ENCODE measurements at places on chromosomes 5 and 9.

GRCh38 chr5:136425921-136426320 is 60.6 kb upstream of the TRPC7 start:
- DNase-seq, result no peak

DNA sequence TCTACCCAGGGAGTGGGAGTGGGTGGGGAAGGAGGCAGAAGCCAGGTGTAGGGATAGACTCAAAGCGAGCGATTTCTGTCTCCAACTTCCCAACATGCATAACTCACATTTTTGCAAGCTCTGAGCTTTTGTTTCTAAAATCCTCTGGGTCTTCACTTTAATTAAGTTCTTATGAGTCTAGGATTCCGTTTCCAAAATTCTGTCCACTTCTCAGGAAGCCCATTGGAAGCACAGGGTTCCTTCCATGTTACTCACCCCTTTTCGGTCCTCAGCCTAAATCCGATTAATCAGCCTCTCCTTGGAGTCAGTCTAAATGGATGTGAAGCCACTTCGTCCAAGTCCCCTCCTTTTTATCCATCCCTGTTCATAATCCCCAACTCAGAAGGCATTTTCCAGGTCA is 1.4 kb downstream of the GPX3 start:
- no peak for DNase-seq

- no peak for DNase-seq
Observed at GRCh38 chr5:34584165-34584564, 72.0 kb upstream of the RAI14 start.

- no peak for DNase-seq
Observed at GRCh38 chr5:9498541-9499497, 47.1 kb downstream of the SEMA5A start.

GRCh38 chr5:143730112-143730801 is 81.7 kb upstream of the HMHB1 start:
- DNase-seq, result no peak

DNA sequence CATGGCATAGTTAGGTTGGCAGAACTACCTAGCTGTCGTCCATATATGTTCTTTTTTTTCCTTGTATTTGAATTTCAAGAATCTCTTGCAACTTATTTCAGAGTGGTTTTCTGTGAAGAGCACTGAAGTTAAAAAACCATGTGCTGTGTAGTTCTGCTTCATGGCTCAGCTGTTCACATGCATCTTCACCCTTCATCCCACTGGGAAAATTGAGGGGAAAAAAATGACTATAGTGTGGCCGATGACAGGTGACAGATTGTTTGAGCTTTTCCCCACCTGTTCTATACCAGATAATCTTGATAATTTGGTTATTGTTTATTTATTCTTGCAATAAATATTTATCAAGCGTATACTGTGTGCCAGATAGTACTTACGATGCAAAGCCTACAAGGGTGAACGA is 77.8 kb downstream of the AOPEP start:
- no peak for DNase-seq

GRCh38 chr5:39169081-39169480 is 50.3 kb downstream of the FYB1 start:
- DNase-seq, result no peak

- DNase-seq, result no peak
Observed at GRCh38 chr9:22969350-22969979, 522.8 kb downstream of the DMRTA1 start.

GRCh38 chr9:4145482-4145881 is 154.4 kb downstream of the GLIS3 start:
- no peak for DNase-seq

GRCh38 chr5:151238303-151238741 is 14.4 kb upstream of the CCDC69 start:
- no peak for DNase-seq

DNA sequence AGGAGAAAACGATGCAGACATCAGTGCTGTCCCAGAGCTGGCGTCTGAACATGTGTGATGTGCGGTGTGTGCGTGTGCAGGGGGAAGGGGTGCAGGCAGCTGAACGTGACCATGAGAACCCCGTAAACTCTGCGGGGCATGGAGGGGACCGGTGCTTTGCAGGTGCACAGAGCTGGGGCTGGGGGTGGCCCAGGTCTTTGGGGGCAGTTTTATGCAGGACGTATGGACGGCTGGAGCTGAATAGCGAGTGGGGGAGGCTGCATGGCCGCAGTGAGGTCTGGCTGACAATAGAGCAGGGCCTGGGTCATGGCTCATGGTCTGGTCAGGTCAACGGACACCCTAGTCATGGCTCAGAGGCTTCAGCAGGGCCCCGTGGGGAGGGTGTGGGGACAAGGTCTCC is 3.3 kb upstream of the EXOC3 start:
- DNase-seq, result no peak

- no peak for DNase-seq
Observed at GRCh38 chr9:14814249-14814628, 91.7 kb upstream of the CER1 start.

DNA sequence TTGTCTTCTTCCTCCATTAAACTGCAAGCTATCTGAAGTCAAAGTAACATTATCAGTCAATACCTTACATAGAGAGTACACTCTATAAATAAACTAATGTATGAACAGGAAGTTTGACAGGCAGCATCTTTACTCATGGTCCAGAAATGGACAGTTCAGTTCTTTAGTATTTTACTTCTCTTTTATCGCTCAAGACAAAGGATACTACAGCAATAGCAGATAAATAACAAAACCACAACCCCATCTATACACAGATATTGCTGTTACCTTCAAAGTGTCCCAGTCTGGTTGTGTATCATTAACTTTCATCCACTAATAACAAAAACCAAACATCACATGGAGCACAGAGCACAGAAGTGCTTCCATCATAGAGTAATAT is 46.4 kb downstream of the SEMA5A start:
- DNase-seq, result no peak

DNA sequence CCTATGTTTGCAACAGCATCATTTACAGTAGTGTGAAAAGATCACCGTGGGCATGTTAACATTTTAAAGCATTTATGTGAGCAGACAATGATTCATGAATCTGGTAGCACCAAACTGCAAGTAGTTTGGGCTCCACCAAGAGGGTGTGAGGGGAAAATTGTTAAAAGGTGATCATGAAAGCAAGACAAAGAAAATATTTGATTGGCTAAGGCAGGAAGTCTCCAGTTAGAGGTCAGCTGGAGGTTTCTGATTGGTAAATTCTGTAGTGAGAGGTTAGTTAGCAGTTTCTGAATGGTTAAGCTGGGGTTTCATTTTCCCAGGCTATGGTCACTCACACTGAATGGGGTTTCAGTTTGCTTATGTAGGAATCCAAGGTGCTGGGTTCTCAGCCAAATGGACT is 13.5 kb upstream of the DRD1 start:
- peak; percentile 68 for DNase-seq

- DNase-seq, result peak; percentile 10
Observed at GRCh38 chr9:131776473-131776872, 36.6 kb upstream of the RAPGEF1 start.

DNA sequence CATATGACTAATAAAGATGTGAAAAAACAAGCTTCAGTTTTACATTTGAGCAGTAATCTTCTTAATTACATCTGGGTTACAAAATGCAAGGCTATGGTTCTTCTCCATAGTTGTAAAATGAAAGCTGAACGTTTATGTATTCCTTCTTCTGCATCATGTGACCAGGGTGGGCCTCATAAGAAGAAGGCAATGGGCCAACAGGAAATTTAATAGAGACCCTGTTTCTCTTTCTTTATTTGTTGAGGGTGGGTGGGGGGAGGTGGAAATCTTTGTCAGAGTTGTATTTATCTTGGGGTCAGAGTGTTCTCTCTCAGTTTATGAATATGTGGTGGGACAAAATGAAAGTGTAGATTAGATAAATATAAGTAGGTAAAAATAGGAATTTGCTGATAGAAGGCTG is 418.8 kb downstream of the TLE4 start:
- DNase-seq, result no peak

DNA sequence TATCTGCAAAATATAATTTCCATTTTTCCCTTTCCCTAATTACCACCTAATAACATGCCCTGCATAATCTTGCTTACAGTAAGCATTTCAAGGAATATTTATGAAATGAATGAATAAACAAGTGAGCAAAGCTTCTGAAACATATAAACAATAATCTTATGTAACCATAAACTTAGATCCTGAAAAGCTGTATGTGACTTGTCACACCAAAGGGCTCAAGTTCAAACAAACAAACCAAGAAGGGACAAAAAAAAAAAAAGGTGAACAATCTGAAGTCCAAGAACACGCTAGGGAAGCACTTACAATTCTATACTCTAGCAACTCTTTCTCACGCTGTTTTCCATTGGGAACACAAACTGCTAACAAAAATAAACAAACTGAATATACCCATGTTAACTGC is 36.3 kb downstream of the PLPP1 start:
- DNase-seq, result no peak
